Activated effector memory CD4-positive, alpha-beta T cell treated with Interleukin-2 at 50 U/mL for 16 hours (primary cell): ENCODE measurements at places on chromosomes 5 and 9.

- no peak for DNase-seq
These were observed 12.0 kb upstream of the AJM1 start for GRCh38 chr9:136829981-136830885.

GRCh38 chr5:9125852-9126251 lies 420.0 kb downstream of the SEMA5A start:
- DNase-seq: no peak

DNA sequence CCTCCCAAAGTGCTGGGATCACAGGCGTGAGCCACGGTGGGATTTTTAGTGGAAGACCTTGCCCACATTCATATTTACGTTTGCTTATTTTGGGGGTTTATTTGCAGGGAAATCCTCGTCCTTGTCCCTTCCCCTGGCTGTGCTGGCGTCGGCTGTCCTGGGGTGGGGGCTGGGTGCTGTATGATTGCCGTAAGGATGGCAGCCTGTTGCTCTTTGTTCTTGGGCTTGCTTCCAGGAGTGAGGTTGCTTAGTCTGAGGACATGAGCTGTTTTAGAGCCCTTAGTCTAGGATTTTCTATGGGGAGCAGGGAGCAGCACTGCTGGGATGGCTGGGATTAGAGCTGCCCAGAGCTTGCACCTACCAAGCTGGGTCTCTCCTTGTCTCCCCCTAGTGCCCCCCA lies 85.8 kb upstream of the ASS1 start:
- no peak for DNase-seq

DNA sequence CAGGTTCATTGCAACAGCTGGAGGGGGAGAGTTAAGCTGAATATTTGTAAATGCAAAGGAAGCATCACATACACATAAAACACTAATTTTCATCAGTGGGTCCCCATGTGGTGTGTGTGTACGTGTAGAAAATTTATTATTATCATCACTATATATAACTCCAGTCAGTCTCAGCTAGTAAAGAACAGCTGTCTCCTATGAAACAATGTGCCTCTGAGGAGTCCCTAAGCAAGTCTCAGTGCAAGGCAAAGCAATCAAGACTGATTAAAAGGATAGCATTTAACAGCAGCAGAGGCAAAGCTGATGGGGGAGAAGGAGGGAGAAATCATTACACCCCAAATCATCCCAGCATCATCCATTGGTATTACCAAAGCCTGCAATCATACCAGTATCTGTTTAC lies 104.2 kb upstream of the MARCHF11 start:
- DNase-seq: no peak

DNA sequence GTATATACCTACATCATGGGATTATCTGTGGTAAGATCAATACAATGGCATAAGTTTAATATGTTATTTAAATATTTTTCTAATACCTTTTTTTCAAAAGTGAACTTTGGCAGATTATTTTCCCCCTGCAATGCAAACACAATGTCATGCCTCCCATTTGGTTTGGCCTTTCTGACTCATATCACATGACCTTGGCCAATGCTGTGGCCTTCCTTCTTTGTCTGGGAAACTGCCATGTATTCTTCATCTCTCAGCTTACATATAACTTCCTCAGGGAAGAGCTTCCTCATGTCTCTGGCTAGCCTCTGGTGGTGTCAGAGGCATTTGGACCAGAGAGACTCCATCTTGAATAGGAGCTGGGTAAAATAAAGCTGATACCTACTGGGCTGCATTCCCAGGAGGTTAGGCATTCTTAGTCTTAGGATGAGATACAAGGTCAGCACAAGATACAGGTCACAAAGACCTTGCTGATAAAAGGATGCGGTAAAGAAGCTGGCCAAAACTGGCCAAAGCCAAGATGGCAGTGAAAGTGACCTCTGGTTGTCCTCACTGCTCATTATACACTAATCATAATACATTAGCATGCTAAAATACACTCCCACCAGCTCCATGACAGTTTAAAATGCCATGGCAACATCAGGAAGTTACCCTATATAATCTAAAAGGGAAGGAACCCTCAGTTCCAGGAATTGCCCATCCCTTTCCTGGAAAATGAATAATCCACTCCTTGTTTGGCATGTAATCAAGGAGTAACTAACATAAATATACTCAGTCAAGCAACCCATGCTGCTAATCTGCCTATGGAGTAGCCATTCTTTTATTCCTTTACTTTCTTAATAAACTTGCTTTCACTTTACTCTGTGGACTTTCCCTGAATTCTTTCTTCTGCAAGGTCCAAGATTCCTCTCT lies 76.0 kb downstream of the C9orf153 start:
- DNase-seq: no peak

DNA sequence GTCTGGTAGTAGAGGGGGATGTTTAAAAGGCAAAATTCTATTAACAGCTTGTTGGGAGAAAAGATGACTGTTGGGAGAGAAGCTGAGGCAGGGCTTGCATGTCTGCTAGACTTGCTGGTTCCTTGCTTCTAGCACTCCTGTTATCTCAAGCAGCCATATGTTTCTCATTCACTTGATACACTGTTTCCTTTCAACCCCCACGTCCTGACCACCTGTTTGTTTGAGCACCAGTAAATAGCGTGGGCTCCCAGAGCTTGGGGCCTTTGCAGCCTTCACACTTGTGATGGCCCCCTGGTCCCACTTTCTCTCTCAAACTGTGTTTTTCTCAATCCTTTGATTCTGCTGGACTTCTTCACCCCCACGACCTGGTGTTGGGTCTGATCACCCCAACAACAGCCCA lies 111.7 kb upstream of the TMEM161B start:
- DNase-seq: no peak

DNA sequence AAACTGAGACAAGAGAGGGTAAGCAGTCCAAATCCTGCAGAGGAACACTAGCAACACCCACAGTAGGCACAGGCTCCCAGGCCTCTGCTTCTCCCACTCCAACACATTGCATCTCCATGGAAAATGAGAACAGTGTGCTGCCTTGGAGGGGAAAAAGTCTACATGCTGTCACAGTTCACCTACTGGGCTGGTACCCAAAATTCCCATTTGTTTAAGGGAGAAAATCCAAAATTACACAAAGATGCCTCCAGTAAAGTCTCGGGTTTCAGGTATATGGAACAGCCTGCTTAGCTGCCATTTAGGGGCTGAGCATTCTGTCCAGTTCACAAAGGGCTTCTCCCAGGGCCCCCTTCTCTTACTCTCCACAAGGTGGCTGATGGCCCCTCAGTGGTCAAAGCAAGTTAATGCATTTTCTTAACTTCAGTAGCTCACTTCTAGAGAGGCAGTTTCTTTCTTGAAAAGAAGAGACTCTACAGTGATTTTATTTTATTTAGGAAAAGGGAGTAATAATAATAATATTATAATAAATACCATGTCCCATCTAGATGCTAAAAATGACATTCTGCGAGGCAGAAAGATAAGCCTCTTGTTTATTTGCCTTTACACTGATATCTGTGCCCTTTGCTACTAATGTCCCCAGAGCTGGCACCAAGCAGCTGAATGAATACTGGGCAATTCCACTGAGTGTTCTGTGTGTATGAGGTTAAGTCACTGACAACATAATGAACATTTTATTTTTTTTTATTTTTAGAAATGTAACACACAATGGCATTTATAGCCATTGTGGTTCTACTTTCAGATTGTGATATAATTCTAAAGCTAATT lies 89.4 kb downstream of the RGS7BP start:
- DNase-seq: no peak

GRCh38 chr9:137295238-137295811 lies 6.7 kb downstream of the NRARP start:
- peak; percentile 21 for DNase-seq

- no peak for DNase-seq
These were observed 385.3 kb downstream of the PSAT1 start for GRCh38 chr9:78682216-78682615.

DNA sequence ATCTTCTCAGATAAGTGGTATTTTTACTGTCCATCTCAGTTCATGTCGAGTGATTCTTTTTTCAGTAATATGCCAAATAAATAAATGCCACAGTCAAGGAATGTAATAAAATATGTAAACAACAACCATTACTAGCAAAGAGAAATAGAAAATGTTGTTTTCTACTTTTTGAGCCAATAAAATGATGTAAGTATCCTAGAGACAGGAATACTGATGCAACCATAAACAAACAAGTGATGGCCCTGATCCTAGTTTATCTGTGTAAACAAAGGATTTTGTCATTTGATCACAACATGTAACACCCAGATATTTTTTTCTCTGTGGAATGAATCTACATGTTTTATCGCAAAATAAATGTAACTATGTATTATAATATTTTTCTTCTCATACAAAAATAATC lies 1852.8 kb downstream of the EFNA5 start:
- DNase-seq: no peak

DNA sequence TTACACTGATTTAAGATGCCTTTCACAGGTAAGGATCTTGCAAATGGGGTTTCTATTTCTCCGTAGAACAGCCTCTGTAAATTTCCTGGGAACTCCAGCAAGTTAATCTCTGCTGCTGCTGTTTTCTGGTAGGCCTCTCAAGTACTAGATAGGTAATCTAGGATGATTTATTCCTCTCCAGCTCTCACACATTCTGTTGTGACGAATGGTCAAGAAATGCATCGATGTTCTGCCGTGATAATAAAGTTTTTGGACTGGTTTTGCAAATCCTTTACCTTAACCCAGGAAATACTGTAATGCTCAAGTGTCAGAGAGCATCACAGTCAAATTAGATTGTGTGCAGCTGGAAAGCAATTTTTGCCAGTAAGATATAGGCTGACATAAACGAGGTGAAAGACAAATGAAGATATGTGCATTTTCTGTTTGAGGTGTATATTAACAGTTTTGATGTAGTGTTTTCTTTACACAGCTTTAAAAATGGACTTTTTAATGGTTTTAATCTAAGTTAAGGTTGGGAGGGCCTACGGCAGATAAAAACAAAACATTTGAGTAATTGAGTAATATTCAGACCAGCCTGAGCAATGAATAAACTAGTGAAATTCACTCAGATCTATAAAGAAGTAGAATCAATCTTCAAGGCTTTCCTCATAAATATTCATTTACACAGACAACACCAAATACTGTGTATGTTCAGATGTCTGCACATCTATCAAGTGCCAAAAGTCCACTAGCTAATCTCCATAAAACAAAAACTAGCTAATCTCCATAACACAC lies 300.6 kb upstream of the EDIL3 start:
- DNase-seq: no peak

GRCh38 chr5:58412932-58413331 lies 47.0 kb downstream of the PLK2 start:
- no peak for DNase-seq

- no peak for DNase-seq
These were observed at the start of gene CDH6 for GRCh38 chr5:31193591-31194467. CDH6 (plus strand) TSS chr5:31193686; CDS start chr5:31267474, 73,788 bp downstream.

DNA sequence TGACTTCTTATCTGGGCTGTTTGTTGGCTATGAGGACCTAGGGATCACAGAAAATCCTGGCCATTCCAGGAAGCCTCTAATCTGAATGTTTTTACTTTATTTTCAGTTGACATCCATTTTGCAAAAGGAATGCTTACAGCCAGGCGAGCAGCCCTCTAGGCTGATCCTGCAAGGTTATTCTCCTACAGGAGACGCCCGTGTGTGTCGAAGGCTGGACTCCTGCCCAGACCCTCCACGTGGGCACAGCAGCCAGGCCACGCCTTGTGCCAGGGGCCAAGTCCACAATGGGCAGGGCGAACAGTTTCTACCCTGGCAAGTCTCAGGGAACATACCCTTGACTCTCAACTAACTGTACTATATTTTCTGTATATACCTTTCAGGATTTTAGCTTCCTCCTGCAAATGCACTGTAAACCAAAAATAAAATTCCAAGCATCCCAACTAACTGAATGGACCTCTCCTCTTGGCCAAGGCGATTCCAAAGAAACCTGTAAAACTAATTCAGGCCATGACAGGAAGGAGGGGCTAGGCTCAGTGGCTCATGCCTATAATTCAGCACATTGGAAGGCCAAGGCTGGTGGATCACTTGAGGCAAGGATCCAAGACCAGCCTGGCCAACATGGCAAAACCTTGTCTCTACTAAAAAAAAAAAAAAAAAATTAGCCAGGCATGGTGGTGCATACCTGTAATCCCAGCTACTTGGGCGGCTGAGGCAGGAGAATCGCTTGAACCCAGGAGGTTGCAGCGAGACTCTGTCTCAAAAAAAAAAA lies 5.7 kb downstream of the CMBL start:
- no peak for DNase-seq

DNA sequence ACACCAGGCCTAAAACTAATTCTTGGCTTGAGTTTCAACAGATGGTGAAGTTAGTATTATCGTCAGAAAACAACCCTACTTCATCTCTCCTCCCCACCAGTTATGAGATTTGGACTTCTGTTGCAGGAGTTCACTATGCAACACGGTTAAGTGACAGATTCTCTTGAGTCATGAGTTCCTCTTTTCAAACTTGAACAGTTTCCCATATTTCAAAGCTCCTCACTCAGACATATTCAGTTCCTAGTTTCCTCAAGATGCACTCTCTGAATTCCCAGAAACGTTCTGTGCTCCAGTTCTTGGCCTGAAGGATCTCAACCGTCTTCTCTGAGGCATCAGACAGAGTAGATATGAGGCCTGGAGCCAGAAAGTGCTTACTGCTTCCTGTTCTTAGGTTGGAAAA lies 7.3 kb upstream of the PTGER4 start:
- DNase-seq: no peak

GRCh38 chr9:81565609-81566008 lies 123.7 kb downstream of the TLE1 start:
- DNase-seq: no peak

GRCh38 chr5:91329283-91329682 lies 53.8 kb downstream of the ARRDC3 start:
- no peak for DNase-seq

- no peak for DNase-seq
These were observed 134.2 kb downstream of the CDH10 start for GRCh38 chr5:24510523-24510988.

GRCh38 chr5:430214-430925 lies 12.6 kb upstream of the EXOC3 start:
- DNase-seq: no peak

DNA sequence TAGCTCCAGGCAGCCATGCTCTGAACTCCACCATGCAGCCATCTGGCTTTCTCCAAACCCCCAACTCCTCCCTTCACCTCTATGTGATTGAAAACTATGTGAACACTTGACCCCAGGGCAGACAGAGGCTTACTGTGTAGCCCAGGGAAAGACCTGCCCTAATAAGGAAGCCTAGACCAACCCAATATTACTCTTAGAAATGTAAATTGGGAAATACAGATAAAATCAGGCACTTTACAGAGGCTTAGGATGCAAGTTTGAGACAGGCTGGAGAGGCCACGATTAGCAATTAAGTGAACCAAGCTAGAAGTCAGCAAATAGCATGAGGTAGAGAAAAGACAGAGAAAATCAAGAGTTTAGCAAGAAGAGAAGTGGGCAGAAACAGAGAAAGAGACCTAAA lies 141.7 kb upstream of the ABCA1 start:
- no peak for DNase-seq

DNA sequence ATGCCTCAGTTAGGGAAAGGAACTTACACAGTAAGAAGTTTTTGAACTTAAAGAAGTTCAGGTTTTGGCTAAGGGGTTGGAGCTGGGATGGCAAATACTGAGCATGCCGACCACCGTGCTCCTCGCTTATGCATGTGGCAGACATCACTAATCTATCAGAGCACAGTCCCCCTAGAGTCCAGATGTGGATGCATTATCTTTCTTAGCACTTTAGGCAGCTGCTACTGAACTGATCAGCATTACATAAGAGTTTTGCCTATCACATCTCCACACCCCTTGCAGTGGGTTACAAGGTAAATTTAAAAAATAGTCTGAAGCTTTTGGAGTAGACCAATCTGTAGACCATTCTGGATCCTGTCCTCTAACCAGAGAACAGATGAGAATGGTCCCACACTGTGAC lies 22.4 kb downstream of the MACIR start:
- no peak for DNase-seq
